Body of pancreas (tissue), 4 donors: ENCODE measurements at places on chromosomes 7 and 10. TPM values are rescaled to one million over a fixed set of nuclear protein-coding genes. Genes with fewer than 3 reads are reported as not detected.

DNA sequence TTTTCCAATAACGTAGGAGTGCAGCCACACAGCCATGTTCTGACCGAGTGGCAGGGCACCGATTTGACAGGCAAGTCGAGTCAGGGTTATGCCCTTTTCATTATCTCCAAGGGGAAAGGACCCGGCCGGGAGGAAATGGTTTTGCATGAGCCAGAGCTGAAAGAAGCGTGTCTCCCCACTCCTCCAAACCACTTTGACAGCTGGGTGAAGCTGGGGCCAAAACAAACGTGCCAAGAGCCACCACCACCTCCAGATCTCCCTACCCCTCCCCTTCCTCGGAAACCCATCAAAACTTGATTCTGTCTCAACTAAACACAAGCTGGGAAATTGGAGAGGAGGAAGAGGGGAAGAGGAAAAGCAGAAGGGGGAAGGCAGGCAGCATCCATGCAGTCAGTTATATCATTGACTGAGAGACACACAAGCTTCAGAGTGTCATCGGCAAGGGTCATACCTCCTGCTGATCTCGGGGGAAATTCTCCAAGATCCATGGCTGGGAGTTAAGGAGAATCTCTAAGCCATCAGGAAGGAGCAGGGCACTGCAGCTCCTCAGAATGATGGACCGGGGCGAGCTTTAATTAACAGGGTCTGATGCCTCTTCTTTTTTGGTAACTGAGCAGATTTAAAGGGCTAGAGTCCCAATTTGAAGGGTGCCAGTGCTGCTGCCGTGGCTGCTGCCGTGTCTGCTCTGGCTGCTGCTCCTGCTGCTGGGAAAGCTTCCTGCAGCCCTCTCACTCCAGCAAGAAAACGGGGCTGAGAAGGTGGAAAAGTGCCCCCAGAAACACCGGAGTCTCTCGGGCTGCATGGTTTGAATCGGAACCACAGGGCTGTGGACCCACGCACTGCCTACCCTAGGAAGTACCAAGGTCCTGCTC lies 34.7 kb upstream of the CALN1 start:
- no peak for DNase-seq

GRCh38 chr7:3176112-3177000 lies 124.7 kb upstream of the SDK1 start:
- DNase-seq, result no peak

Gene RAB11FIP2
- 22.1 TPM for total RNA-seq

DNA sequence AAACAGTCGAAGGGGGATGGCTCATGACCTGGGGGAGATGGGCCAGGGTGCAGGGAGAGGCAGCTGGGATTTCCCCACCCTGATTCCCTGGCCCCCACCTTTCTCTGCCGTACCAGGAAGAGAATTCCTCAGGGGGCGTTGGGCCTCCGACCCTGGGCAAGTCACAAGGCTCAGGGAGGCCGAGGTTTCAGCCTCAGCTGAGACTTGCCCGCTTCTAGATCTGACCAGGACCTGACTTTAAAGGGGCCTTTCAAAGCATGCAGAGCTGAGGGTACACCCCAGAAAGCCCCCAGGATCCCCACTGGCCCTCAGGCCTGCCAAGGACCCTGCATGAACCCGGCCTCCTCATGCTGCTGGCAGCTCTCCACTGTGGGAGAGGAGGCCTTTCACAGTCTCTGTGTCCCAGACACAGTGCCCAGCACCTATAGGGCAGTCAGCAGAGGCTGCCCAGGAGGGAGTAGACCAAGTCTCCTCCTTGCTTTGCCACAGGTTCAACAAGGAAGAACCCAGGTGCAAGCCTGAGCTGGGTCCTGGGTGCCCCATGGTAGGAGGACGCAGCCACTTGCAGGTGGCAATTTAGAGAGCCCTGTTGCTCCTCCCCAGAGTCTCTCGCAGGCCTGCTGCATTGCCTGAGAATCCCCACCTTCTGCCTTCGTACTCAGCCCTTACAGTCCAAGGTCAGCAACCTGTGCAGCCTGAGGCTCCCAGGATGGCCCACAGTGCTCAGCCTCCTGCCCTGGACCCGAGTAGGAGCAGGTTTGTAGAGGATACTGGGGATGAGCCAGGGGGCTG lies 89.3 kb downstream of the CHST15 start:
- peak; percentile 8 for DNase-seq

- no peak for DNase-seq
Observed at GRCh38 chr7:24138343-24138742, 145.6 kb upstream of the NPY start.

Gene CLCN1
- not detected for total RNA-seq

Gene LRRC27
- total RNA-seq, result 6.5 TPM

- no peak for DNase-seq
Observed at GRCh38 chr10:28905371-28905770, 228.1 kb downstream of the BAMBI start.

Gene ZNF239
- total RNA-seq, result 10.2 TPM

Gene SUN3
- not detected for total RNA-seq

GRCh38 chr10:69376662-69377061 lies 40.1 kb downstream of the TACR2 start:
- no peak for DNase-seq

- DNase-seq, result peak; percentile 70
Observed at GRCh38 chr7:47379629-47380324, 202.1 kb downstream of the TNS3 start.

Gene CARD11
- total RNA-seq, result 2.0 TPM

DNA sequence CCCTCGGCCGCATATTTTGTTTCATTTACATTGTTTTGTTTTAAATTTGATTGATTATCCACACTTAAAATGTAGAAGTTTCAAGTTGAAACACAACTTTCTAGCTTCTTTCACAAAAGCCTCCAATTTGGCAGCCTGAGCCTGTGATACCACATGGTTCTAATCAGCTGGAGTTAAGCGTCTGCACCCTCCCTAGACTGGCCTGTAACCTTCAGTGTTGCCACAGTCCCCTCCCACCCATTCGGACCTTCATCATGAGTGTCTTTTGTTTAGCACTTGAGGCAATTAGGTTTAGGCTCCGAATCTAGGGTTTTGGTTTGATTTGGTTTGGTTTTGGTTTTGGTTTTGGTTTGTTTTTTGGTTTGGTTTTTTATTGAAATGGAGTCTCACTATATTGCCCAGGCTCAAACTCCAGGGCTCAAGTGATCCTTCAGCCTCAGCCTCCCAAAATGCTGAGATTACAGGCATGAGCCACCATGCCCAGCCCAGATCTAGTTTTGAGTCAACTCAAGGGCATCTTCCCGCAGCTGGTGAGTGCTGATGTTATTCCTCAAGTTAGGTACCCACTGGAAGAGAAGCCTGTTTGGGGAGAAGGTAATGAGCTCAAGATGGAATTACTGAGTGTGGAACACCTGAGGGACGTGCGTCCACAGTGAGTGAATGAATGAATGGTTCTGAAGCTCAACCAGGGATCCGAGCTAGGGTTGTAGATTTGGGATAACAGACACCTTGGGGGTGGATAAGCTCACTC lies 201.4 kb downstream of the HECW1 start:
- DNase-seq, result no peak

- peak; percentile 53 for DNase-seq
Observed at GRCh38 chr10:67837541-67838314, at the start of gene DNAJC12. Gene DNAJC12, minus strand, starts transcription at chr10:67838188. Its CDS starts 177 bp downstream, at chr10:67838011.

DNA sequence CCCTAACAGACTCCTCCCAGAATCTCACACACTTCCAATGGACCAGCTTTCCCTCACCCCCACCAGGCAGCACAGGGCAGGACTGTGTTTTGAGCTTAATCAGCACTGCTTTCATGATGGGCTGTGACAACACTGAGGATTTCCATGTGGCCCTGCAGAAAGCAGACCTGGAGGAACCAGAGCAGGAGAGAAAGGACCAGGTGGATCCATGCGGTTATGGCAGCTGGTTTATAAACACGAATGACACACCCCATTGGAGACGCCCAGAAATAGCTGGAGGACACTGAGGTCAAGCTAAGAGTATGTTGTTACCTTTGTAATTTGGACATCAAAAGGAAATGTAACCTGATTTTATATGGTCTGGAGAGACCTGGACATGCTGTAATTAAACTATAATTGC lies 31.7 kb upstream of the HERPUD2 start:
- DNase-seq, result no peak

- DNase-seq, result peak; percentile 39
Observed at GRCh38 chr7:28078036-28078901, 102.3 kb downstream of the JAZF1 start.

DNA sequence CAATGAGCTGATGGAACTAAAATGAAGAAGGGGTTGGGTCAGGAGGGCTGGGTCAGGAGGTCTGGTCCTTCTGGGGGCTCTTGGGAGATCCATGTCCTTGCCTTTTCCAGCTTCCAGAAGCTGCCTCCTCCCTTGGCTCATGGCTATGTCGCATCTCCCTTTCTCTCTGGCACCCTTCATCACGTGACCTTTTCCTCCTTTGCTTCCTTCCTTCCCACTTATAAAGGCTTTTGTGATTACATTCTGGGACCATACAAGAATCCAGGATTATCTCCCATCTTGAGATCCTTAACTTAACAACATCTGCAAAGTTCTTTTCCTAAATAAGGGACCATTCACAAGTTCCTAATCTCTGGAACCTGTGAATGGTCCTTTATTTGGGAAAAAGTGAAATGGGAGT lies 290.2 kb downstream of the GALNT17 start:
- no peak for DNase-seq

Gene HEPACAM2
- not detected for total RNA-seq

DNA sequence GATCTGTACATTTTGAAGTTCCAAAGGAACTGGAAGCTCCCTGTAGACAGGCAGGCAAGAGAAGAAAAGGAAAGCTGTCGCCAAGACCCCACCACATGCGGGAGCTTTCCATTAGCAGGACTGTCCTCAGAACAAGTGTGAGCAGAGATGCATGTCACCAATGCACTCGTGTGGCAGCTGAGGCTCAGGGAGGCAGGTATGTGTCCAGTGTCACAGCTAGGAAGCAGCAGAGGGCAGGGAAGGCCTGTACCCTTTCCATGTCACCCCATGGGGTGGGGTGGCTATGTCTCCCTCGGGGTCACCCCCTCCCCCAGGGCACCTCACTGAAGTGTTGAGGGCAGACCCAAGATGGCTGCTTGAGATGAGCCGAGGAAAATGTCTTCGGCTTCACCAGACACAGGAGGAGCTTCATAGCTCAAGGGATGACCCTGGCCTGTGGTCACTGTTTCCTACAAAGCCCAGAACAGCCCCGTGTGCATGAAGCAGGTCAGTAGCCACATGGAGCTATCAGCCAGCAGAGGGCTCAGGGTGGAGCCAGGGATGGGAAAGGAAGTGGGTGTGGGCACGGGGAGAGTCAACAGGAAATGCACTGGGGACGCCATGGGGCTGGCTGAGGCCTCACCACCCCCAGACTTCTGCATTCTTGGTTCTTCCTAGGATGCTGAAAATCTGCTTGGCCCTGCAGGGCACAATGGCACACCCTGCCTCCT lies 96.6 kb downstream of the FAM53B start:
- no peak for DNase-seq

Gene DNA2
- 0.66 TPM for total RNA-seq

DNA sequence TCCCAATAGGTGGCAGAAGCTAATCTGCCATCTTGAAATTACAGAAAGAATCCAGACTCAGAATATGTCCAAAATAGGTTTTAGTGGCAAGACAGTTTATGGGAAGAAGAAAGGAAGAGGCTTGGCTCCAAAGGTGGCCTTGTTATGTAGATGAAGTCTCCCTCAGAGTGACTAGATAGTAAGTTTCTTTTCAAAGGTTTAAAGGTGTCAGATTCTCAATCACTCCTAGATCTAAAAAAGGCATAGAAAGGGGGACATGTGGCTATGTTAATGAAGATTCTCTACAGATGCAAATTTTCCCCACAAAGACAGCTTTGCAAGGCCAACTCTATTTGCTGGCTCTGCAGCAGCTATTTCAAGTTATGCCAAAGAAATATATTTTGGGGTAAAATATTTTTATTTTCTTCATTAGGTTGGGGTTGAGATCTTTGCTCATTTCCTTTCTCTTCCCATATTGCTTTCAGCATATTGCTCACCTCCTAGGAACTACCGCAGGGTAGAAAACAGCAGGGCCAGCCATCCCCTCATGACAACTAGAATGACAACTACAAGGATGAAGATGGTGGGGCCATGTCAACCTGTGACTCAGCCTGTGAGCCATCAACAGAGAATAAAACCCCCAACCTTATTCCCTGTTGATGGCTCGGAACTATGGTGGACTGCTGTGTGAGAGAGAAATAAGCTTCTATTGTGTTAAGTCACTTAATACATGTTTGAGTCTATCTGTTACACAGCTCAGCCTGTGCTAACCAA lies 274.0 kb upstream of the GALNT17 start:
- DNase-seq, result no peak

Gene ELMO1
- 56.0 TPM for total RNA-seq

DNA sequence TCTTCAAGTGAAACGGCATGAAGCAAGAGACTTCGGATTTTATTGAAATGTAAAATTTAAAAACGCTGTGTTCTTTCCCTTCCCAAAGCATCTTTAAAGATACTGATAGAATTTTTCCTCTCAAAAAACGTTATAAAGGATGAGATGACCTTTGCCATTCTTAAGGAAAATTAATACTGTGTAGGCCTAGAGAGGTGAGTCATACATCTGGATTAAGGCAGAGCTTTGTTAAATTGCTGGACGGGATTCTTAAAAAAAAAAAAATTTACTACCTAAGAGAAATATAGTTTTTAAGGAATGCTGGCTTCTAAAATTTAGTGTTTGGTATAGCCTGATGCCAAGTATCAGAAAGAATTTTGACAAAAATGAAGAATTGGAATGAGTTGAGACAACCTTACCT lies 6.3 kb upstream of the HBP1 start:
- no peak for DNase-seq

DNA sequence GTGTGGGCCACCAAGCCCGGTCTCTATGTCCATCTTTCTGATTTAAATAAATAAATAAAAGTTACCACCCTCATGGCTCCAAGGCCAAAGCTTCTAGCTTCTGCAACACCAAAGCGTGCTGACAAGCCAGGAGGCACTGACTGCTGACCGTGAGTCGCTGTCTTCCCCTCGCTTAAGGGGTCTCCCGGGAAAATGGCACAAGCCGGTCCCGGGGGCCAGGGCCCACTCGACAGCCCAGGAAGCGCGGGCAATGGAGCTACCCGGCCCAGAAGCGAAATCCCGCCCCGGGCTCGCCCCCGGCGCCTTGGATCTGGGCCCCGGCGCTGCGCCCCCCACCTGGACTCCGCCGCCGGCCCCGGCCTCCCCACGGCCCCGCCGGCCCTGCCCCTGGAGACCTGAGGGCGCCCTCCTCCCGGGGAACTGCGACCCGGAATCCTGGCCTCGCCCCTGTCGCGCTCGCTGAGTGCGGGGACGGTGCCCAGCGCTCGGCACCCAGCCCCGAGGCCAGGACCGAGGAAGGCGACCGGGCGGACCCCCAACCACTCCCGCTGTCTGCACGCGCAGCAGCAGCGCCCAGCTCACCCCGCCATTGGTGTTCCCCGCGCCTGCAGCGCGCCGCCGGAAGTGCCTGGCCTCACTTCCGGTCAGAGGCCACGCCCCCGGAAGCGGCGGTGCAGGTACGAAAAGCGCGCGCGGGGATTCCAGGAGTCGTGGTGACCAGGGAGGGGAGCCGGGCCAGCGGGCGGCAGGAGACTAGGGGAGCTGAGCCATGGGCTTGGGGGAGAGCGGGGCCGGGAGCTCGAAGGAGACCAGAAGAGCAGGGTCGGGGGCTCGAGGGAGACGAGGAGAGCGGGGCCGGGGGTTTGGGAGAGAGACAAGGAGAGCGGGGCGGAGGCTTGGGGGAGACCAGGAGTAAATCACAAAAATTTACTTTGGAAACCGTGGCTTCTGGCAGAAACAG lies at the start of the genes MRM2 and NUDT1:
Gene MRM2, minus strand, starts transcription at position 626 of the 961 bp plus-strand sequence. Its CDS starts 36 bp downstream, at position 590.
Gene NUDT1, plus strand, starts transcription at position 647 of the 961 bp plus-strand sequence. CDS start 2,349 bp downstream, outside the sequence.
- DNase-seq, result peak; percentile 91

GRCh38 chr7:11969643-11970042 lies 137.6 kb upstream of the THSD7A start:
- DNase-seq, result no peak

Gene CCL24
- total RNA-seq, result not detected

GRCh38 chr7:20561466-20561865 lies 54.0 kb upstream of the ABCB5 start:
- no peak for DNase-seq
